ENCODE measurements at places on chromosomes 2 and 18. TPM values are rescaled to one million over a fixed set of nuclear protein-coding genes. Genes with fewer than 3 reads are reported as not detected.

DNA sequence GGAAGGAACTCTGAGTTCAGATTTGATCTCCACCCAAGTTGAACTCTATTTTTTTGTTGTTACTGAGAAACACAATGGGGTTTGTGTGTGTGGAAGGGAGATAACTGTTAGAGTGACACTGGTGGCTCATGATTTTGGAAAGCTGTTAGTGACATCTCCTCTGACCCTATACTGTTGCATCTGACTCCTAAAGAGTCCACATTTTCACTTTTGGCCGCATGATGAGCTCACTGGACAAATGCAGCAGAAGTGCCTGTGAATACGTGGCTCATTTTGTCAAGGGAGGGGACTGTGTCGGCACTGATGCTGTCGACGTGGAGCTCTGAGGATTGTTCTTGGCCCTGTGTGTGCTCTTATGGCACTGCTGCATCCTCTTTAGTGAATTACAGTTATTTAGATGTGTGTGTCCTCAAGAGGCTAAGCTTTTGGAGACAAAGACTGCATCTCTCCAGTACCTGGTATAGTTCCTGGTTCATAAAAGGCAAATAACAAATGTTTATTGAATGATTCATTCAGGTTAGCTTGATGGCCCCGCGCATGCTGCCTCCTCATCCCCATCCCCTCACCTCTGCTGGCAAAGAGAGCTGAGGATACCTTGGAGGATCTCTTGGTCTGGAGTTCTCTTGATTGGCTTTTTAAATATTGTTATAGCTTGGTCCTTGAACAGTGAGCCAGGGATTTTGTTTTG, 135.4 kb downstream of the PHLPP1 start:
- no peak for DNase-seq

GRCh38 chr2:67867735-67868134, 195.1 kb downstream of the C1D start:
- DNase-seq = no peak

Gene CRACDL
- total RNA-seq = 5.3 TPM

Gene AGFG1
- total RNA-seq = 75.7 TPM

DNA sequence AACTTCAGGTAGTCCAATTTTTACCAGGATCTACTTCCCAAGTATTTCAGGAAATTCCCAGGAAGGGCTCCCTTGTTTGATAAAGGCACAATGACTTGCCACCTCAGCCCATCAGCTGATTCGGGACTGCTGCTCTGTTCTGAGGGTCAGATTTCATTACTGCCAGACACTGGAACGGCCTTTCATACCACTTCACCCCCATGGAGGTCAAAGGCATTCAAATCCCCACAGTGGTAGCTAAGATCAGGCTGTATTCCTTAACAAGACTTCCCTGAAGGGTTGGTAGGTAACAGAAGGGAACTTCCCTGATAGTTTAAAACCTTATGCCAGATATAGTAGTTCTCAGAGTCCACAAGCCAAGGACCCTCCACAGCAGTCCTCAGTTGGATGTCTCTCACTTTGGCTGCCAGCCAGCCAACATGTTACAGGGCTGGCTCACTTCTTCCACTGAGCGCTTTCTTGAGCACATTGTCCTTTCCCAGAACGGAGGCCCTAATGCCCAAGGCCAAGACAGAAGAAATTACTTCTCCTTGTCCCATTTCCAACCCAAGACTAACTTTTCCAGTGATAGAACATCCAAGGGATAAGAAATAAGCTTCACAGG, 40.0 kb upstream of the GLS start:
- DNase-seq = no peak

DNA sequence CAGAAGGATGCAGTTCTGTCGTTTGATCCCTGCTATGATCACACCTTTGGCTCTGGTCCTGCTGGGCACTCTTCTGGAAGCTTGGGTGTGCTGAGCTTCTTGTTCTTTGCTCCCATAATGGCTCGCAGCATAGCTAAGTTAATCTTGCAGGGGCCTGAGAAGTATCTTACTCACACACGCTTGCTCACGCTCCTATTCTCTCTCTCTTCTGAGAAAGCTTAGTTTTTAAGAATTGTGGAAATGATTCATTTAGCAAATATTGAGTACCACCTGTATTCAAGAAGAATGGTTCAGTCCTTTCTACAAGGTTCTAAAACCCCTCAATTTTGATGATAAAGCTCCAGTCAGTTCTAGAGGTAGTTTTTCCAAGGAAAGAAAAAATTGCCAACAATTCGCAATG, 40.6 kb downstream of the XRCC5 start:
- DNase-seq = no peak

- DNase-seq = no peak
Measured at GRCh38 chr2:57615855-57616556, 430.6 kb upstream of the VRK2 start.

DNA sequence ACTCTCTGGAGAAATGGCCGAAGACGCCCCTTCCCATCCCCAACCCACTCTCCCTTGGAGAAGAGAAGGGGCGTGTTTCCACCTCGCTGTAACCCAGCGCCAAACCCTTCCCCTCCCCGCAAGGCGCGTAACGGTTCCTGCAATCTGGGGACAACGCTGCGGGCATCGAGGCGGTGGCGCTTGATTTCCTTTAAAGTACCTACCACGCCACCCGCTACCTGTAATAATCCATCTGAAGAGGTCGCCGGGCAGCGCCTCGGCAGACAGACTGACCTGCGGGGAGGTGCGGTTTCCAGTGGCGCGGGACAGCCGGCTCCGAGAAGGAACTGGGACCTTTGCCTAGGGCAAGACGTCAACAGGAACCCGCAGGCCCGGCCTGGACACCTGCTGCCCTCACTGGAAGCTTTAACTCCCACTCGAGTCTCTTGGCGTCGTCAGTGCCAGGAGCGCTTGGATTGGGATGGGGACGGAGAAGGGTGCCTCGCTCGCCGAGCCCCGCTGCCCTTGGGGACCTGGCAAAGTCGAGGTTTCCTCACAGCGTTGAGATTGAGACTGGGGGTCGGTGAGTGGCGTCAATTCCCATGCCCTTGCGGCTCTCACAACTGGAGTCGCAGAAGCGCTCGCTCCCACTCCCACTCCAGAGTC, at the start of gene CYP1B1:
CYP1B1 (minus strand) TSS at position 645 of the 645 bp plus-strand sequence. CDS start 763 bp downstream, outside the sequence.
- DNase-seq = no peak

- DNase-seq = no peak
Measured at GRCh38 chr2:9594366-9595054, 36.3 kb downstream of the YWHAQ start.

DNA sequence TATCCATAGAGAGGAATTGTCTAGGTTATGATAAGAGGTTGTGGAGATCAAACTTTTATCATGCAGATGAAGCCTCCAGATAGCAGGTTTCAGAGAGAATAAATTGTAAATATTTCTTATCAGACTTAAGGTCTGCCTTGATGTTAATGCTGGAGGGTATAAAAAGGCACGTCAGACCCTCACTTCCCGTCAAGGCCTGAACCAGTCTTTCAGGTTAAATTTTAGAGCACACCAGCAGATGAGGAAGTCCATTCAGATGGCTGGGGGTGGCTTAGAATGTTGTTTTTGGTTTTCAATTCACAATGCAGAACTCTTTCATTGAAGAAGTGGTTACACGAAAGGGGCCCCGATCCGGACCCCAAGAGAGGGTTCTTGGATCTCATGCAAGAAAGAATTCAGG, 144.4 kb upstream of the FBXO11 start:
- no peak for DNase-seq

DNA sequence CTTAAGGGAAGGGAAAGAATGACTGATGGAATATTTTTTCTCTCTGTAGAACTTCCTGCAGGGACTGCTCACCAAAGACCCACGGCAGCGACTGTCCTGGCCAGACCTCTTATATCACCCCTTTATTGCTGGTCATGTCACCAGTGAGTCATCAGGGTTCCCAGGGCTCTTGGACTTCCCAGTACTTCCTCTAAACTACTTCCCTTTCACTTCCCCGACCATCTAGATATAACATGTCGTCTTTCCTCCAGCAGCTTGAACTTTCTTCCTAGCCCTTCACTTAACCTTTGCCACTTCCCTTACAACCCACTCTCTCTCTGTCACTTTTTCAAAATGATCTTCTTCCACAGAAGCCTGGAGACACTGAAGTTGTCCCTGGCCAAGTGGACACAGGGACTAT, 7.2 kb downstream of the STK36 start:
- DNase-seq = no peak

Gene PSMA8
- not detected for total RNA-seq

DNA sequence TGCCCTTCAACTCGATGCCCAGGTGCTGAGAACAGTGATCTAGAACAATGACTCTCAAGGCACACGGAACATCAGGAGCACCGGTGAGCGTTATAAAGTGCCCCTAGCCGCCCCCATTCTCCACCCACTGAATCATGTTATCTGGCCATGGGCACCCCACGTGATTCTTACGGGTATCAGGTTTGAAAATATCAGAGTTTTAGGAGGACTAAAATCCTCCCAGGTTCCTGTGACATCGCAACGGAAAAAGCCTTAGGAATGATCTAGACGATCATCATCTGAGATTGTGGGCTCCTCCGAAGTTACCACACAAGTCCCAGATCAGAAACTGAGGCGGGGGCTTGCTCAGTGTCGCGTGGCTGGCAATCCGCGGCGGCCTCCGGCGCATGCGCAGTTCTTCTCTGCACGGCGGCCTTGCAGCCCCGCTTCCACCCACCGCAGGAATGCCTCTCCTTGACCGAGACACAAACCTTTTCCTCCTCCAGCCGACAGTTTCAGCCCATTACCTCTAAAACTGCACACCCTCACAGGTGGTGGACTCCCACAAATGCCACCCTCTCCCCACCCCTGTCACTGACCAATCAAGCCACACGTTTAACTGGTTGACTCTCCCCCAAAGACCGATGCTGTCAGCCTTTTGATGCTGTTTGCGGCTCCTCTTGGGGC, 5.8 kb upstream of the MRPL33 start:
- no peak for DNase-seq

GRCh38 chr2:16862471-16862870, 196.8 kb upstream of the CYRIA start:
- no peak for DNase-seq

Gene CHRNA1
- 0.43 TPM for total RNA-seq

GRCh38 chr2:119009110-119009509, 67.1 kb downstream of the MARCO start:
- no peak for DNase-seq

- DNase-seq = peak; percentile 69
Measured at GRCh38 chr2:37523814-37524362, 147.6 kb downstream of the CDC42EP3 start.

Gene KCNJ3
- 46.5 TPM for total RNA-seq

DNA sequence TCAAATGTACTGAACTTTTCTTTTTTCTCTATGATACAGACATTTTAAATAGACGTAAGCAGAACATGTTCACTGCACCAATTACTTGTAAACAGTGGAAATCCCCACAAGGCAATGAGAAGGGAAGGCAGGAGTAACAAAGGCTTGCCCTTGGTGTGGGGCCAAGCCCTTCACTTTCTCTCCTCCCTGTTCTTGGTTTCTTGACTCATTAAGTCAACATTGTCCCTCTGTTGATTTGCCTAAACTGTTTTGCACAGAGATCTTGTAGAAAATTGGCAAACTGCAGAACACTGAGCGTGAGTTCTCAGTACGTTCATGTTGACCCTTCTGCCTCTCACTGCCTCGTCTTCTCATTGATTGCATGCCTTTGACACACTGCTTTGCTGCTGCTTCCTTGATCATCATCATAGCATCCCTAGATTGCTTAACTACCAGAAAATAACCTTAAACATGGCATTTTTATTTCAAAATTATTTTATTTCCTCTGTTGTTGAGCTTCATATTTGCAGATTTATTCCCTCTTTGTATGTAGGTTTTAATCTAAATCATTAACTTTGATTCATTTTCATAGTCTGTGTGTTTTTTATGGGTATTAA, 257.7 kb downstream of the PTGR3 start:
- DNase-seq = no peak

Gene CHN1
- 9.3 TPM for total RNA-seq

Gene CD8B2
- total RNA-seq = not detected

DNA sequence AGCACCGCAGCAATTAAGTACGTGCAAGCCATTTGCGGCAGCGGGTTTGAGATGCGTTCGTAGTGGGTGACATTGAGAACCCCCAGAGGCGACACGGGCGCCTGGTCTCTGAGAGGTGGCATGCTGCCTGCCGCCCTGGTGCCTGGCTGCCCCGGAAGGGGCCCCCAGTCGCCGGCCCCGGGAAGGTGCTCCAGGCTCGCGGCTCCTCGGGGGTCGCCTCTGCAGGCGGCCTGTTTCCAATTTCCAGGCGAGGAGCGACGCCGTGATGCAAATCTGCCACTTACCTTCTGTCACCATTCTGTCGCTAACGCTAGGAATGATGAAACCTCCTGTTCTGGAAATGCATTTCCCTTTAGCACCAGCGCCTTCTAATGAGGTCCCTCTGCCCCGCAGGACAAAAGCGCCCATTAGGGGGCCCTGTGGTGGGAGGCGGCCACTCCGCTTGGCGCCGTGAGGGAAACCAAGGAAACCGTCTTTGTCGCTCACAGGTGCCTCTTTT, 13.0 kb downstream of the KIF5C start:
- no peak for DNase-seq

- DNase-seq = no peak
Measured at GRCh38 chr2:94994063-94994913, 31.2 kb upstream of the MAL start.

- no peak for DNase-seq
Measured at GRCh38 chr18:34806527-34806926, 96.4 kb downstream of the DTNA start.

DNA sequence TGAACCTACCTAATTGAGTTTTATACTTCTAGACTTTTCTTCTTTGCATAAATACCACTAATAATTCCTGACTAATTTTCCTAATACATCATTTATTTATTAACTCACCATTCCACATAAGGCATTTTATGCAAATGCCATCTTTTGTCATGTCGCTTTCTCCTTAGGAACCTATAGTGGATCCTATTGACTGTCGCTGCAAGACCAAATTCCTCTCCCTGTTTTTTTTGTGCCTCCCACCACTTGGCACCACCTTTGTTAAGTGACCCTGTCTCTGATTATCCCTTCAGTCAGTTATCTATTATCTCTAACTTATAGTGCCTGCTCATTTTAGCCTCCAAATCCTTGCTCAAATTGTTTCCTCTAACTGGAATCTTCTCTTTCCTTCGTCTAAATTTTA, 19.5 kb downstream of the UNC80 start:
- DNase-seq = no peak

- no peak for DNase-seq
Measured at GRCh38 chr18:5286525-5286924, 9.0 kb downstream of the ZBTB14 start.

DNA sequence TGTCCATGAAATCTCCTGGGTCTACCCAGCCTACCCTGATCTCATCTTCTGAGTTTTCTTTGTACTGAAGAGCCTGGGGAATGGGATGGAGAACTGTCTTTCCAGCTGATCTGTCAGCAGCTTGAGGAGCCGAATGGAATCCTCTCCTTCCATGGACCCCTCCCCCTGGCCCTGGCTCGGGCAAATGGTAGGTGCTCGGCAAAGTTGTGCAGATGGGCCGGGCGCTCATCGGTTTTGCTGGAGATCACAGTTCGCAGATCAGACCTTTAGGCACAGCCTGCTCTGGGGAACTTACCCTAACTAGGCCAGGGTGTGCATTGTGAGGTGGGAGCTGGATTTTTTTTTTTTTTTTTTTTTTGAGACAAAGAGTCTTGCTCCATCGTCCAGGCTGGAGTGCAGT, 40.4 kb downstream of the LCT start:
- DNase-seq = no peak
